Activated CD8-positive, alpha-beta memory T cell treated with anti-CD3 and anti-CD28 coated beads, Interleukin-2, amount 50 U/mL, for 4 hours (primary cell): ENCODE measurements at places on chromosomes 12 and 14.
A peak's percentile ranks its signal among the peaks of the same experiment; 100 is the strongest.

DNA sequence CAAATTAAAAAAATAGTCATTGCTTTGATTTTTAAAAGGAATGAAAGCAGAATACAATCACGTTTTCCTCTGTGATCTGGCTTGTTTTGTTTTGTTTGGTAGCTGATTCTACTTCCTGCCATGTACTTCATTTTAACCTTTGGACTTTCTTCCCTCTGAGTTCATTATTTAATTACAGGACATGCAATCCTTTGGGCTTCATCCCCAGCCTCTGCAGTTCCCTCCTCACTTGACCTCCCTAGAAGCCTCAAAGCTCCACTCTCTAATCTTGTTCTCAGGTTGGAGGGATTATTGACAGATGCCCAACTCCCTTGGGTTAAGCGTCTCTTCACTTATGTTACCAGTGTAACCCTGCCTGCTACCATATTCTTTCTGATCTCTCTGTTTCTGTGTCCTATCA is 967.9 kb upstream of the SEL1L start:
- DNase-seq: no peak

DNA sequence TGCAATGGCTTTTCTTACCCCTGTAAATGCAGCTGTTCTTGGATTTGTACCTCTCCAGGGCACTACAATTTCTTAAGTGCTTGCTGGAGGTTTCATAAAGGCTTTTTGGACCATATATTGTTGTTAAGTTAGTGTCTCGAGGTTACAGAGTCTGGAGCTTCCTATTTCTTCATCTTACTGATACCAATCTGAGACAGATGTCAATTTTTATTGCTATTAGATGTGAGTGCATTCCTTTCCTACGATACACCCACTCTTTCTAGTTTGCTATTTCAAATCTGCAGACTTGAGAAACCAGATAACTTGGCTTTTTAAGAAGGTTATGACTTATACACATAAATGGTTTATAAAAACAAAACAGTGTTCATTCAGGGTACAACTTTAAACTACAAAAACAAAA is 2.1 kb downstream of the NOXRED1 start:
- no peak for DNase-seq

DNA sequence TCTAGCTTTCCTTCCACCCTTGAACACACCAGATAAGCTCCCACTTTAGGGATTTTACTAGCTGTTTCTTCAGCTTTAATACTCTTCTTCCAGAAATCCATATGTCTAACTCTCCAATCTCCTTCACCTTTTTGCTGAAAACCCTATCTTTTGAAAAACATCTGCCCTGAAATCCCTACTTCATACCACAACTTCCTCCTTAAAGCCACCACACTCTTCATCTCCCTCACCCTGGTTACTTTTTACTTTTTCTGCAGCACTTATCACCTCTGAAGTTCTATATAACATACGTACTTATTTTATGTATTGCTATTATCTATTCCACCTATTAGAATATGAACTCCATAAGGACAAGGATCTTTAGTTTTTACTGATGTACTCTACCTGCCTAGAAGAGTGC is 28.6 kb upstream of the PTPRQ start:
- no peak for DNase-seq

- DNase-seq: no peak
These were observed 24.5 kb upstream of the ULK1 start for GRCh38 chr12:131869871-131870418.

GRCh38 chr14:55188686-55189295 is 2.6 kb downstream of the DLGAP5 start:
- DNase-seq: no peak

DNA sequence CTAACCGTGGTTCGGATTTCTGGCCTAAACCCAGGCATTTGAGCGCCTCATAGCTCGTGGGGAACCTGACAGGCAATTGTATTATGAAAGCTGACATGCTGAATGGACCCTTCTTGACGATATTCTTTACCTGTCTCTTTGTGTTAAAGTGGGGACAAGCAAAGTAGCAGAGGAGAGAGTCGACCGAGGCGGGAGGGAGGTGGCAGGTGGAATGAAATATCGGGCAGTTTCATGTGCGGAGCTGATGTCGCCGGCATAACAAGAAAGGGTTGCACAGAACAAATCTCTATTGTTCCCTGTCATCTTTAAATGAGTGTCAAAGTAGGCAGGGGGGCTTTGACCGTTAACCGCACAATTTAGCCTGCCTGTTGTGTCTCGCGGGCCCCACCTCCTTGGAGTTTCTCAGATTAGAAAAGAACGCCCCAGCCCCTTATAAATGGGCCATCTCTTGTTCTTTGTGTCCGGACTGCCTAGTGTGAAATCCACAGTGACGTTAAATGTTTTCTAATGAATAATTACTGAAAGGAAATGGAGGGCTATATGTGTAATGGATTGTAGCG is 11.5 kb downstream of the MYO1H start:
- DNase-seq: no peak

- peak; percentile 35 for DNase-seq
These were observed 1158.4 kb upstream of the TMEM132C start for GRCh38 chr12:127108360-127109215.

DNA sequence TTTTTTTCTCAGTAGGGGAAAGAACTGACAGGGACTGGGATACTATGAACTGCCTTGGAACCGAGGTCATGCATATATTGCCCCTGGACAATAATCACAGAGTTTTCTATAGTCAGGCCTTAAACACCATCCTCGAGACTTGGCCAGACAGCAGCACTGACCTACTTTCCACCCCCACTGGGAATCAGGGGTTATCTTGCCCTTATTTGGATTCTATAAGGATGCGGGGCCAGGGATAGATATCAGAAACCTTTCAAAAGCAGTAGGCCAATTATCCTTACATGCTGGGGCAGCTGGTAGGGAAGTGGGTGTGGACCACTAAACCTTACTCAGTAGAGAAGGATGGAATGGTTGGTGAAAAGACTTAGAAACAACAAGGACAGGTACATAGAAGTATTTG is 2.0 kb downstream of the ZNF219 start:
- no peak for DNase-seq

GRCh38 chr14:90423166-90423565 is 26.3 kb downstream of the CALM1 start:
- DNase-seq: no peak

DNA sequence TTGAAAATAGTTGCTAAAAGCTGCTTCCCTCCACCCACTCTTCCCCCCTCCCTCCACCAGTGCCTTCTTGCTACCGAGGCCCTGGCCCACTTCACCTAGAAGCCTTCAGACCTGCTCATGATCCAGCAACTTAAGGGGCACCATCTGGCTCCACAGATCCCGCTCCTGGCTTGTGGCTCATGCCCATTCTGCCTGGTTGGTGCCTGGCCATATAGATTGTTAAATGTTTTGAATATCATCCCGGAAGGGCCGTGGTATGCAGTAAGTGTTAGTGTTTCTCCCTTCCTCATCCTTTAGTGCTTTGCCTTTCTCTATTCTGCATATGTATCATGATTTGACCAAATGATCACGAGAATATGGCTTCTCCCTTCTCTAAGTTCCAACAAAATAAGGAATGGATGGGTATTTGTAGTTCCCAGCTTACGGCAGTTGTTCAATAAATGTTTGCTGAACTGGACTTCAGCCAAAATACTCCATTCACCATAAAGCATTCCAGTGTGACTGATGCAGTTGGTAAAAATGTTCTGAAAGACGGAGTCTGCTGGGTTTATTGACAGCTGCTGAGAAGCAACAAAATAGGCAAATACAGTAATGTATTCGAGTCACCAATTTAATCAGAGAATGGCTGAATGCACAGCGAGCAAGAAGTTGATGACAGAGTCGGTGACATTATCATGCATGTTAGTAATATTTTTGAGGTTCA is 30.7 kb downstream of the GRIP1 start:
- DNase-seq: no peak

- DNase-seq: no peak
These were observed 353.6 kb downstream of the TMTC2 start for GRCh38 chr12:83040339-83040738.

- DNase-seq: no peak
These were observed 37.6 kb downstream of the ATG14 start for GRCh38 chr14:55373784-55374705.

- DNase-seq: no peak
These were observed 271.4 kb downstream of the DUSP6 start for GRCh38 chr12:89080793-89081465.

GRCh38 chr14:84785996-84786395 is 743.9 kb upstream of the FLRT2 start:
- no peak for DNase-seq

- no peak for DNase-seq
These were observed 7.0 kb downstream of the AGAP2 start for GRCh38 chr12:57731411-57732080.

DNA sequence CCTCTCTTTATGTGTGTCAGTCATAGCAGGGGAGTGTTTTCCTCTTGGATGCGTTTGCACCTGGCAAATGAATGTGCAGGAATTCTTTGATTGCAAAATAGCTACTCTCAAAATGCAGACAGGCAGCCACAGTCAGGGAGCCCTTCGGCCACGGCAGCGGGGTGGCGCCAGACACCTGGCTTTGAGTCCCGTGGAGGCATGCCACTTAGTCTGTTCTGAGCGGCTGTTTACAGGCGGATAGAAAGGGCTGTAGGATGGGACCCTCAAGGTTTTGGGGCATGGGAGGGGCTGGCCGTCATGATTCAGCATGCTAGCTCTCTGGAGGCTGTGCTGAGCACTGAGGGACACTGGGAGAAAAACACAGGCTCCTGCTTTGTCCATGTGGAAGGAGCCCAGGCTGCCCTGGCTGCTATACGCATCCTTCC is 117.1 kb downstream of the SLC25A47 start:
- DNase-seq: no peak
